ENCODE measurements at places on chromosomes 2 and 18.
A peak's percentile ranks its signal among the peaks of the same experiment; 100 is the strongest.

DNA sequence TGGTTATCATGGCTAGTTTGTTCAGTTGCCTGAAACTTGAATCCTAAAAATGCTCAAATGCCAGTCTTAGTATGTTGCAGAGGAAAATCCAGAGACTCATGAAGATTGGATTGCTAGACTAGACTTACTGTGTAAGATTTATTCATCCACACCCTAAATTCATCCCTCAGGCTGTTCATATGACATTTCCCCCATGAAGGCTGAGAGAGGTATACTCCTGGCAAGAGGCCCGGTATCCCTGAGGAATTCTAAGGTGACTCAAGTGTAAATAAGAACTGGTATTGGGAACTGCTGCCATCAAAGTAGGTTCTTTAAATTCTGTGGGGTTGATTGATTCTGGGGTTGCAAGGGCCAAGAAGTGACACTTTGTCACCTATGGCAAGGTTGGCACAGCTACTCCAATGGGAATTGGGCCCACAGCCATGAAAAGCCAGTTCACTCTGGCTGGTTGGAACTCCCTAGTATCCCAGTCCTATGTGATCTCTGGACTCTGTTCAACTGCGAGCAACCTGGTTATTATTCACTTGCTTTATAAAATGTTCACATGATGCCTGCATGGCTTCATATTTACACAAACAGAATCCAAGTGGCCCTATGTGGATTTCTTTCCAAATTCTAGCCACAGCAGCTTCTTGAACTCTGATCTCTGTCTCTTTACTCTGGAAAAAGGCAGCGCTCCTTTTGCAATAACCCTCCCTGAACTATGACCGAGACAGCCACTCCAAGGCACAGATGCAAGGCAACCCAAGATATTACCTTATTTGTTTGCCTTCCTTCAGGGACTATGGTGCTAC, 429.1 kb downstream of the CBLN2 start:
- DNase-seq, result no peak

GRCh38 chr2:69535817-69536241, 98.6 kb upstream of the NFU1 start:
- DNase-seq, result no peak

GRCh38 chr2:221282386-221282785, 289.7 kb downstream of the EPHA4 start:
- DNase-seq, result no peak

DNA sequence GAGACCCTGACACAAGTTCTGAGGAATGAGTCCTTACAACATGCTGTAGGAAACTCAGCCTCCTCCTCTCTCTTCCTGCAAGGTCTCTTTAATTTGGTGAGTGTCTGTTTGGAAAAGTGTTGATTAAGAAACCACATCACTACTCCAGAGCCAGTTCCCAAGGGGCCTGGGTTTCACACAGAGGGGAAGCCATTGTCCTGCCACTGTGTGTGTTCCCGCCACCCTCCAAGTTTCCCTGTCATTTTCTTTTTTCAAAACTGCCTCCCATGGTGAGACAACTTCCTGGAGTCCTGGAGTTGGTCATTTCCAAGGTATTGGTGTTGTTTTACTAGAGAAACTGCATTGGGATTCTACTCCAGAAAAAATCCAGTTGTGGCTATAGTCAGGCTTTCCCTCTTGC, 232.0 kb upstream of the PARD3B start:
- no peak for DNase-seq

GRCh38 chr18:56823986-56824565, 172.9 kb downstream of the WDR7 start:
- DNase-seq, result no peak

- DNase-seq, result no peak
Measured at GRCh38 chr2:185291035-185291647, 447.5 kb upstream of the FSIP2 start.

DNA sequence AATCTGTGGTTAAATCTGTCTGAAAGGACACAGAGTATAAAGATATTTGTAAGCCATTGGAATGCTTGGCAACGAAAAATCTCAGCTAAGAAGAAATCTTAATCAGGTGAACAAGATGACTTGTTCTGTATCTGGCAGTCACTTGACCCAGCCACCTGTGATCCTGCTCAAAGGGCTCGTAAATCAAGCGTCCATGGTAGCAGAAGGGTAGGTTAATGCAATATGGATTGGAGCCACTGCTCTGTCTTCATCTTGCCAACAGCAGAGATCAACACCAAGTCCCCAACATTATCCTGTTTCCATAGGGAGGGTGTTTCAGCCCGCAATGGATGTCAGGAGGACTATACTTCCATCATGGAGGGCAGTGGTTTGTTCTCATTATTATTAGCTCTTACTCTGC, 378.4 kb downstream of the CDH7 start:
- no peak for DNase-seq

- no peak for DNase-seq
Measured at GRCh38 chr2:240161087-240161750, 20.8 kb upstream of the OTOS start.

GRCh38 chr18:69944436-69944835, 3.2 kb downstream of the CD226 start:
- DNase-seq, result no peak

DNA sequence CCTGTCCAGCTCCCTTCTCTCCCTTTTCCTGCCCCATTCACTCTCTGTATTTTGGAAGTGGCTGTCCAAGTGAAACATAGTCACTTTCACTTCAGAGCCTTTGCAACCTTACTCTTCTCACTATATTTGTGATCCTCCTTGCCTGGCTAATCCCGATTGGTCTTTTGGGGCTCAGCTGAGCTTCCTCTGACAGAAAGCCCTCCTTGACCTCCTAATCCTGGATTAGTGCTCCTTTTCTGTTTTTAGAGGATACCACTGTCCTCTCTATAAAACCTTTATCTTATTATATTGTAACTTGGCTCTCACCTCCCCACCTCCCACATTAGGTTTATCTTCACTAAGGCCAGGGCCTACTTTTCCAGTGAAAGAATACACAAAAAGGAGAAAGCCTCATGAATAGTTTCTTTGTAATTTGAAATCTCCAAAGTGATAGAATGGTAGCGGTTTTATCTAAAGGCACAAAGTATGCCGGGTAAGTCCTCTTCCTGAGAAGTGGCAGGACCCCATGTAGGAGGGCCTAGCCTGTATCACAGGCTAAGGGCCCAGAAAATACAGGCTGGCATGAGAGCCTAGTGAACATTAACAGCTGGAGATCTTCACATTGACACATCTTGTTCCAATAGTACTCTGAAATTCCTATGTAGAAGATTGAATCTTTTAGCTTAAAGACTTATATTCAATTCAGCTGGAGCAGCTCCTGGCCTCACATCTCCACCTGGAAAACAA, 83.1 kb upstream of the GAREM1 start:
- no peak for DNase-seq

DNA sequence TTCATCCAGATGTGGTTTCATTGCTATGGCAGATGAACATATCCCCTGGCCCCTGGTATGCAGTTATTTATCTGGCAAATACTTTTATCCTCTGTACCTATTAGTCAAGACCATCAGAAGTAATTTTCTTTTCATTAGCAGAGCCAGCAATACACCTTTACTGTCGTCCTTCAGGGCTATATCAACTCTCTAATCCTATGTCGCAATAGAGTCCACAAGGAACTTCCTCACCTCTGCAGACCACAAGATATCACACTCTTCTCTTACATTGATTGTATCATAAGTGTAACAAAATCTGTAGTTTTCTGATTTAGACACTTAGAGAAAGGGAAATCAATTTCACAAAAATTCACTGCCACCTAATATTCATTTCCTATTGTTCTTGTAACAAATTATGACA, 252.9 kb upstream of the DCC start:
- no peak for DNase-seq

DNA sequence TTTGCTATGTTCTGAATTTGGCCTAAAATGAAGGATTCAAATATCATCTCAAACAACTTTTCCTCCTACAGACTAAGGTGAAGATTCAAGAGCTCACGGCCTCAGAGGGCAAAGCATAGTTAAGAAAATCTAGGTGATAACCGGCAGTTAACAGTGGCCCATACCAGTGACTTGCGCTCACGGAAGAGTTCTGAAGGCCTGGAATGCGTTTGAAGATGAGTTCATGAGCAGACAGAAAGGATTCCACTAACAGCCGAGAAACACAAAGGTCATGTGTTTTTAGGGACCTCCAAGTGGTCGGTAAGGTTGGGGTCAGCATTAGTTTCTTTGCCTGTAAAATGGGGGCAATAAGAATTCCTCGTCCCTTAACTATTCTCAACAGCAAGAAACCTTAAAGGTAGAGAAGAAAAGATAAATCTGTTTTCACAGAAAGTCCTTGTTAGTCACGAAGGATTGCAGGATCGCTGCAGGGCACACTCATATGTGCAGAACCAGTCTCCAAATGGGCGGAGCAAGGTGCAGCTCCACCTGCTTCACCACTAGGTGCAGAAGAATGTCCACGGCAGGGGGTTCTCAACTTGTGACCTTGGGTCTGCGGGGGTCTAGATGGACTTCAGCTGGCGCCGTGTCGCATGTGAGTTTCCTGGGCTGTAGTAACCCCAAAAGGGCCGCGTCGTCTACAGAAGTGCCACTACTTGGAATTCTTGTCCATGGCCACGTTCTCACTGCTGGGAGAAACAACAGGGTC, 708 bp upstream of the RPIA start:
- DNase-seq, result peak; percentile 31

DNA sequence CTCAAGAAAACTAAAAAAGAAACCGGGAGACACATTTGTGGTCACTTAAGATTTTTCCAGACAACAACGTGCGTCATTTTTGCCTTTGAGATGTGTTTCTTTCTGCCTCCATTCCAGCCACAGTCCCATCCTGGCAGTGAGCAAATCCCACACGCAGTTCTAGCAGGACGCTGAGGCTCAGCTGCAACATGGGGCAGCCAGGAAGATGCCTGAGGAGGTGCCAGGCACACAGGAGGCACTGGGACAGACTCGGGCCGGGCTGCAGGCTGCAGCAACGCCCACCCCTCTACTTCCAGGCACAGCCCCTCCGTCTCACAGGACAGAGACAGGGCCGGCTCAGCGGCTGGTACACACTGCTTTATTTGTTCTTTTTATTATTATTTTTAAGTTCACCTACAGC, 13.1 kb downstream of the KLF11 start:
- no peak for DNase-seq

DNA sequence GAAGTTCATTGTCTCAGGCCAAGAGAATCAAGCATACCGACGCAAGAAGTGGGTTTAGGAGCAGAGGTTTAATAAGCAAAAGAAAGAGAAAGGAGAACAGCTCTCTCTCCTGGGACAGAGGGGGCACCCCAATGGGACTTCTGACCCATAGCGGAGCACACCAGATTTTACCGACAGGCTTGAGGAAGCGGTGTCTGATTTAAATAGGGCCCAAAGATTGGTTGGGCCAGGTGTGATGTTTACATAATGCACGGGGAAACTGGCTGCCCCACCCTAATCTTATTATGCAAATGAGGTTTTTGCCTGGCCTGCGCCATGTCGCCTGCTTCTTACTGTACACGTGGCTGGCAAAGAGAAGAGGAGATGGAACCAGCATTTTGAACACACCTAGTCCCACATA, 106.2 kb downstream of the MREG start:
- no peak for DNase-seq

- no peak for DNase-seq
Measured at GRCh38 chr2:171267855-171268629, 107.3 kb upstream of the TLK1 start.

GRCh38 chr2:29039718-29040480, 34.4 kb downstream of the PCARE start:
- no peak for DNase-seq

GRCh38 chr2:12616456-12617156, 100.1 kb upstream of the TRIB2 start:
- DNase-seq, result no peak

- no peak for DNase-seq
Measured at GRCh38 chr18:32435631-32436500, 34.8 kb downstream of the GAREM1 start.

DNA sequence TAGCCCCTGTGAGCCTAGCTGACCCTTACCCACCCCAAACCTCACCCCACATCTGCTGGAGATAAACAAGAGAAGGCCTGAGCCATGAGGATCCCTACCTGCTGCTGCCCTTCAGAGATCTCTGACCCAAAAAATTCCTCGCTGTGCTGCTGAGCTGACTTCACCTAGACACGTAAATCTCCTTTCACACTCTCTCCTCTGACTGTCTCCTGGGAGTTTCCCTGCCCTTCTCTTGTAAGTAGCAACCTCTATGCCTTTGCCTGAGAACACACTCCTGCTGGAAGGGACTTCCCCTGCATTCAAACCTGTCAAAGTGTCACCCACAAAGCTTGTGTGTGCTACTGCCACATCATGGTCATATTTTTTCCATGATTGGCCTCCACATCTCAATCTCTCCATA, 134.2 kb upstream of the NOL4 start:
- no peak for DNase-seq

GRCh38 chr2:27089111-27089954, 2.8 kb downstream of the KHK start:
- no peak for DNase-seq

DNA sequence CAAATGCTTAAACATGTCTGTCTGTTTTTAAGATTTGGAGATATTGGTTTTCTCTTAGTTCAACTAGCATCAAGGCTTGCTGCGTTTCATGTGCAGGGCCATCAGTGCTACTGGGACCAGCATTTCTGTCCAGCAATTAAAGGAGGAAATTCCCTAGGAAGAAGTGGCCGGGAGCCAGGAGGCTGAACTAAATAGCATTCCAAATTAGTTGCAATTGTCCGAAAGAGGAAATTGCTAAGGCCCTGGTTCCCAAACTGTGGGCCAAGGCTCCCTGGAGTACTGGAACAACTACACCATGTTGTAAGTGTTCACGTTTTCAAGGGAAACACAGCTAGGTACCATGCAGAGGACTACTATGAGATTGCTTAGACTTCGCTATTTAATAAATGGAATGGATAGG, 257.9 kb downstream of the PTPRM start:
- no peak for DNase-seq

DNA sequence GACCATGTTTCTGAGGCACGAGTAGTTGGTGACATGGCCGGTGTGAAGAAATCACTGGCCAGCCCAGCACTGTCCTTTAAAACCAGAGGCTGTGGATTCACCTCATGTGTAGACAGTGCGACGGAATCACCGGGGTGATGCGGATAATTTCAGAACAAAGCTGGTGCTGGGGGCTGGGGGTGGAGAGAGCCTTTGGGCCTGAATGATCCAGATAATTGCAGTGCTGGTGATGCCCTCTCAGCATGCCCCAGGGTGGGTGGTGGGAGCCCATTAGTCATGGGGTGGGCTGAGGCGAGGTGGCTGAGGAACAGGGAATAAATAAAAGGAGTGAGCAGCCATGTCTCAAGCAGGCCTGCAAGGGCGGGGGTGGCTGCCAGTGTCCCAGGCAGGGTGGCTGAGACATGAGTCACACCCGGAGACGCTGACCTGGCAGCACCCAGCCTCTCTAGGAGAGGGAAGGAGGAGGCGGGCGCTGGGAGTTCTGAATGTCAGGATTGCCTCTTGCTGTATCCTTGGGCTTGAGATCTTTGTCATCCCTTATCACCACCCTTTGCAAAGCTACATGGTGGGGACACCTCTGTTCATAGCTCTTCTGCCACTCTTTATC, 151.1 kb upstream of the MSH6 start:
- no peak for DNase-seq

DNA sequence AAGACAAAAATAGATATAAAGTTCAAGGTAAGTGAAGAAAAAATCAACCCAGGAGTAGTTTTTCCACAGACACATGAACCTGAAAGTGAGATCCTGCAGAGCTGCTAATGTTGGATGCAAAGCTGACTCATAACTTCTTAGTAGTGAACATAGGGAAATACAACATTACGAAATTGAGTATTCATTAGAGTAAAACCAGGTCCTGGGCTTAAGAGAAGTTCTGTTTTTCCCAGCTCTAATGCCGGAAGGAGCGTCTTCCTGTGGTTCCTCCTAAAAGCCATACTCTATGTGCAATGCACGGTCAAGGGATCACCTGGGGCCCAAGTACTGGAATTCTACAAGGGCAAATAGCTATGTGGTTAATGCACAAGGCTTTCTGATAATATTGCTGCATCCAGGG, 141.7 kb downstream of the RBMS1 start:
- no peak for DNase-seq
